ENCODE measurements at places on chromosomes 2 and 18.

DNA sequence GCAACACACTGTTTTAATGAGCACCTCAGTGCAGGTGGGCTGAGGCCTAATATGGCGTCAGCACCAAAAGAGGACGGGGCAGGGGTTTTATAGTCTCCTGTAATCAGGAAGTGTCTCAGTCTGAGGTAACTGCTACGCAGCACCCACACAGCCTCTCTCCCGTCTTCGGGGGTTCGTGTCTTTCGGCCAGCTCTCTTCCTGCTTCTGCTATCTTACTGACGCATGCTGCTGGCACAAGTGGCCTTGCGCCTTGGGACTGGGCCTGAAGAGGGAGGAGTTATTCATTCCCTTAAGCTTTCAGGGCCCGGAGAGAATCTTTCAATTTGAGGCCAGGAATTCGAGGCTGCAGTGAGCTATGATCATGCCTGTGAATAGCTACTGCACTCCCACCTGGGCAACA, 14.5 kb upstream of the PAPOLG start:
- no peak for DNase-seq

- no peak for DNase-seq
Measured at GRCh38 chr18:31321719-31322118, 3.8 kb downstream of the DSG1 start.

GRCh38 chr2:169734169-169734847, 676 bp downstream of the KLHL23 start:
- DNase-seq: peak; percentile 47

- no peak for DNase-seq
Measured at GRCh38 chr2:234306426-234307173, 190.3 kb downstream of the ARL4C start.

DNA sequence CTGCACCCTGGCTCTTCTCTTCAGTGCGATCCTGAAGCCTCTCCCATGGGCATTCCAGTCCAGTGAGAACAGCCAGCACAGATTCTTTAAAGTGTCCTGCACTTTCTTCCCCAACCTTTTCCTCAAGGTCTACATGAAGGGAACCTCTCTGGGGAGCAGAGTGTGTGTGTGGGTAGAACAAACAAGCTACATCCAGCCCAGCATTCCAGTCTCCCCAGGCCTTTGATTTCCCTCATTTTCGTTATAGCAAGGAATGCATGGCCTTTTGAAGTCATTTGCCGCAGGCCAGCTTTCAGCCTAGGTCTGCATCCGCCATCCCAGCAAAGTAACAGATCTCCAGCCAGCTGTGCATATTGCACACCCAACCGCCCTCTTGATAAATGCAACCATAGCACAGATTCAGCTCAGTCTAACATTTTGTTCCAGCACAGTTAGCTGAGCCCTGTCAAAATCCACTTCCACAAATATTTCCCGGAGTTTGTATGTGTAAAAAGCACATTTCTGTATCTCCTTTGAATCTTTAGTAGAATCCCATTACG, 44.6 kb downstream of the CD8B2 start:
- DNase-seq: no peak

DNA sequence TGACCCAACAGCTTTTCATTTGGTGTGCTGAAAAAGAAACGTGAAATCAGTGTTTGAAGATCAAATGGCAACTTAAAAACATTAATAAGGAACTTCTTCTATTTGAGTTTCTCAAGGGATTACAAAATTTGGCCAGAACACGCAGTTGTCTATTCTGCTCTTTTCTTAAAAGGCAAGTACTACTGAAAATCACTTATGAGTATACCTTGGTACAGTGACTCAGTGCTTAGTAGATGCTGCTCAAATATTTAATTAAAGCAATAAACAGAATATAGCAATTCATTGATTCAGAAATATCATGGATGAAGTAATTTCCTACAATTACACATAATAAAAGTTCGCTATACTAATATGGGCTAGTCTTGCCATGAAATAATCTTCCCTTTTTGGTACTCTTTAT, 38.2 kb upstream of the MCM6 start:
- DNase-seq: no peak

All from stimulated activated naive CD8-positive, alpha-beta T cell treated with anti-CD3 and anti-CD28 coated beads, Interleukin-15, Interleukin-2, amounts not matched to agents 100 U/mL and 50 U/mL, for 24 hours (primary cell).